Jurkat, Clone E6-1 (cell line): ENCODE measurements at places on chromosomes 1 and 21.

DNA sequence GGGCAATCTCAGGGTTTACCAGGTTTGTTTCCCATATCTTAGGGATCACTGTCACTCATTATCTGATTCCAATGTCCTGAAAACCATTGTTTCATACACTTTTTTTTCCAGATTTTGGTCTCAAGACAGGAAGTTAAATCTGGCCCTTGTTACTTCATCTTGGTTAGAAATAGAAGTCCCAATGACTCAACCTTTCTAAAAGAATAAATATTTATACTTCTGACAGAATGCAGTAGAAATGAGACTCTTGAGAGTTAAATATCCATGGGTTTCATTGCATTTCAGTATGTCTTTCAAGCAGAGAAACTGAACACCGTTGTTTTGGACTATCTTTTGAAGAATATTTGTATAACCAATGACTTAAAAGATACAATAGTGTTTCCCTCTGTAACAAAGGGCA, 19.8 kb upstream of the VCAM1 start:
- no peak for DNase-seq

DNA sequence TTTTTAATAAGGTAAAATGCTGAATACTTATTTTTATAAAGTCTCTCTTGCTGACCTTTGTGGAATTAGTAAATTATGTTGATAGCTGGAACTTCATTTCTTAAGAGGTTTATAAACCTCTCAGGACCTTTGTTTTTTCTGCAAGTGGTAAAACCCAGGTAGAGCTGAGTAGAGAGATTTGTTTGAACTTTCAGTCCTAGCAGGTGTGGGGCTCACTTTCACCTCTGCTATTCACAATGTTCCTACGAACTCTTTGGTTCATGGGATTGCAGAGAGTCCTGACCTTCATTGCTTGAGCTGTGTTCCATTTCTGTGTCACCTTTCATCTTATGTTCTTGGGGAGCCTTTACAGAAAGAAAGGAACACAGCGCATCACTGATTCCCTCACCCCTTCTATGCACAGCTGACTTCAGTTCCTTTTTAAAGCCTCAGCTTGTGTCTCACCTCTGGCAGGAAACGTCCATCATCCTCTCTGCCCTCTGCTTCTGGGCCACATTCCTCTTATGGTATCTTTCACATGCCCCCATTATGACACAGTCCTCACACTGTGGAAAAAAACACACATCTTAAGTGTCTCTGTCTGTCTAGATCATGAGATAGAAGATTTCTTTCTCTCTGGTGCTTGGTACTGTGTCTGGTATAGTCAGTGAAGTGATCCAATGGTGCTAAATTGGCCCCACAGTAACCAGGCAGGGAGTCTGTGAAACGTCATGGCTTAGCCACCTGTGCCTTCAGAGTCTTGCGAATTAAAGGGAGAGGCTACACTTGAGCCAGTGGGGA, 262.5 kb upstream of the B3GALT2 start:
- DNase-seq: no peak

DNA sequence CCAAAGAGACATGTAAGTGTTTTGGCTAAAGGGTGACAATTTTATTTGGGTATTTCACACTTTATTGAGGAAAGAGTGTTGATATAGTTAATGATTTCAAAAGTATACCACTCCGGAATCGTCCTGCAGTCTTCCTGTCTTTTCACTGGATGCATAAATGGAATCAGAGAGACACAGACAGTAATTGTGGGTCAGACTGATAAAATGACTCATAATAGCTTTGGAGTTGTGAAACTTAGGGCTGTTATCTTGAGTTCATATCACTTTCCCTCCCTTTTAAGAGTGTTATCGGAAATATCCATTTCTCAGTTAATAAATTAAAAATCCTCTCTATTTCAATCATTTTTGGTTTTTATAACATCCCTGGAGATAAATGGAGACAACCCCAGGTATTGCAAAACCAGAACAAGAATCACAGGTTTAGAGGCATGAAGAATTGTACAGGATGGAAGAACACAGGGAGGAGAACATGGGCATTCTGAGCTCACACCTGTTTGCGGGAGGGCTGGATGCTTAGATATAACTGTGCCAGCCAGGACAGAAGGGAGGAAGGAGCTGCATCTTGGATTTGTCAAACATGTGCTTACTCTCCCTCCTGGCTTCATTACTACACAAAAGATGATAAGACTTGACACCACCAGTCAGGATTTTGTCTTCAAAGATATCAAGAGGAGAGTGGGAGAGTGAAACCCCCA, 185.4 kb downstream of the LMO4 start:
- DNase-seq: no peak

DNA sequence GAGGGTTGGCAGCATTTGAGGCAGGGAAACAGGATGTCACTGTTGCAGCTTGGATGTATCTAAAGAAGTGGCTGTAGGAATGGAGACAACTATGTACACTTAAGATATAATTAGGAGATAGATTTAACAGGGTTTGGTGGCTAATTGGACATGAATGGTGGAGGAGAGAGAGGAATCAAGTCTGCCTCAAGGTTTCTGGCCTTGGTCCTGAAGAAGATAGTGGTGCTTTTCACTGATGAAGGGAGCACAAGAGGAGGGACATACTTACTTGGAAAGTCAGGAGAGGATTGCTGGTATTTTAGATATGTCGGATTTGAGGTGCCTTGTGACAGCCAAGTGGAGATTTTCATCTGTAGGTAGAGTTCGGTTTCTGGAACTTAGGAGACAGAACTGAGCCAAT, 123.9 kb downstream of the ST6GALNAC3 start:
- DNase-seq: no peak

DNA sequence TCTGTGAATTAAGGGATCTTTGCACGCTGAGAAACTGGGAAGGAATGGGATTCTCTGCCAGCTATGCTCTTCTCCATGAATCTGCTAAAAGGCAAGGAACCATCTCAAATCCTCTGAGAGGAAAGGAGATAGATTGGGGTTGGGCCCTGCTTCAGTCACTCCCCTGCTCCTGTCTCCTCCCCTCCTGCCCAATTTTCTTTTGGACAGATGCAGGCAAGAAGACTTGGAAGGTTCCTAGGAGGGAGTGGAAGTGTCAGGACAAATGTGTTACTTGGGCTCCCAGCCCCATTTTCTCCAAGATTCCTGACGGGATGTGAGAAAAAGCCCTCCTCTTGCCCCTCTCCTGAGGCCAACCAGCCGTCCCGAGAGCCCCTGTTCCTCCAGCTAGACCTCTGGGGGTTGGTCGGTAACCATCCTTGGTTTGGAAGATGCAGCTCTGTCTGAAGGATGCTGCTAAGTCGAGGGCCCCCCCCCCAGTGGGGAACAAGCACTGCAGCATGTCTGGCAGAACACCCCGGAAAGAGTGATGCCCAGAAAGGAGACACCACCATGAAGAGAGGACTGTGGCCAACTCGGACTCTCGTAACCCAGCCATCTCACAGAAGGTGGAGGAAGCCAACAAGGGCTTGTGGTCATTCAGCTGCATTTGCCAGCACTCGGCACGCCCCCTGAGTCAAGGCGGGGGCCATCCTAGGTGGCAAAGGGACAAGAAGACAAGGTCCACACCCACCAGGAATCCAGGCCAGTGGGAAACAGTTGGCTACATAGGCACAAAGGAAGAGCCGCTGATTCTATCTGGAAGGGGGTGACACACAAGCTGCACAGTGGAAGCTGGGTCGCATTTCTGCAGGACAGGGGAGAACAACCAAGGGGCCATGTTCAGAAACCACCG, 43.7 kb downstream of the CDK18 start:
- DNase-seq: no peak

GRCh38 chr1:202016022-202016810, 5.8 kb downstream of the ELF3 start:
- no peak for DNase-seq

DNA sequence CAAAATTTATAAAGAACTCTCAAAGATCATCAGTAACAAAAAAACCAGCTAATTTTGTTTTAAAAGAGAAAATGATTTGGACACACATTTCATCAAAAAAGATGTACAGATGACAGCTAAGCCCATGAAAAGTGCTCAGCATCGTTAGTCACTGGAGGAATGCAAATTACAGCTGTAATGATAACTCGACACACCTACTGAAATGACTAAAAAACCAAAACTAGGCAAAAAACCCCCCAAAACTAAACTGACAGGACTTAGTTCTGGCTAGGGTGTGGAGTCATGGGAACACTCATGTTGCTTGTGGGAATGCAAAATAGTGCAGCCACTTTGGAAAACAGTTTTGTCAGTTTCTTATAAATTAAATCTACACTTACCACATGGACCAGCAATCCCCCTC, 59.5 kb downstream of the CNIH3 start:
- no peak for DNase-seq

DNA sequence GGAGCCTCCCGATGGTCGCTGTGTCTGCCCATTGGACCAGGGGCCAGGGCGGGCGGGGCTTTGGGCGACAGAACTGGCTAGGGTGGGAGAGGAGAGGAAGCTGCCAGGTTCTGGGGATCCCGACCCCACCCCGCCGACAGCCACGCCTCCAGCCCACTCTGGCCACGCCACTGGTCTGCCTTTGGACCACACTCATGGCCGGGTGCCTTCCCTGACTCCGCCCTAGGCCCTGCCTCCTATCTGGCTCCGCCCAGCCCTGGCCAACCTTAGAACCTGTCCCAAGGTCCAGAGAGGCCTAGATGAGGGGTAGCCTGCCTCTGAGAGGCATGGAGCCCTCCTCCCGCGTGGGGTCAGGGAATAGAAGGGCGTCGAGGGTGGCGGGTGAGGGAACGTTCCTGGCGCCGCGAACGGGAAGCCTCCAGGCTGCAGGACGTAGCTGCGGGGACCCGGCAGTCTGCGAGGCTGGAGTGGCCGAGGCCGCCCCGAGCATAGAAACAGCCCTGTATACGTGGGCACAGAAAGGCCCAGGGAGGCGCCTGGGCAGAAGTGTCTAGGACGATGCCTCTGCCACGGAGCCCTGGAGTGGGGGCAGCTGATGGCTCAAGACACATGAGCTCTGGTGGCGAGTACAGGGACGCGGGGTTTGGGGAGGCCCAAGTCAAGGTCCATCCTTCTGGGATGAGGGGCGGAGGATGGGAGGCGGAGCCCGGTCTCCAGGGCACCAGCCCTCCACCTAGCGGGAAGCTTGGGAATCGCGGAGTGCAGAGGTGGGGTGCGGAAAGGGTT, 11.5 kb upstream of the COL16A1 start:
- no peak for DNase-seq

DNA sequence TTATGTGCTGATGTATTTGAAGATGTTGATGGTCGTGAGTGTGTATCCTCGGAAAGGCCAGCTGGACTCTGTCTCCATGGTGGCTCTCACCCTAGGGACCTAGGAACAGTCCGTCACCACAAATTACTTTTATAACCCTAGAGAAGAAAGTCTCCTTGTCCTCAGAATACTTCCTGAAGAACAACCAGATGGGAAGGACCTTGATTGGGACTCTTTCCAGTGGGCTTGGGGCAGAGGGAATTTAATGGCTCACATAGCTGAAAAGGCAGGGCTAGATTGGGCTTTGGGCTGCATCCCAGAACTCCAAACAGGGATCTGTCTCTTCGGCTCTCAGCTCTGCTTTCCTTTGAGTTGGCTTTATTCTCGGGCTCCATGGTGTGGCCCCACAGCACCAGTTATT, 90.8 kb downstream of the TBX19 start:
- DNase-seq: no peak

- DNase-seq: no peak
These were observed 3.7 kb downstream of the LENEP start for GRCh38 chr1:154996966-154997701.

- no peak for DNase-seq
These were observed 34.0 kb downstream of the PCSK9 start for GRCh38 chr1:55073187-55073916.

DNA sequence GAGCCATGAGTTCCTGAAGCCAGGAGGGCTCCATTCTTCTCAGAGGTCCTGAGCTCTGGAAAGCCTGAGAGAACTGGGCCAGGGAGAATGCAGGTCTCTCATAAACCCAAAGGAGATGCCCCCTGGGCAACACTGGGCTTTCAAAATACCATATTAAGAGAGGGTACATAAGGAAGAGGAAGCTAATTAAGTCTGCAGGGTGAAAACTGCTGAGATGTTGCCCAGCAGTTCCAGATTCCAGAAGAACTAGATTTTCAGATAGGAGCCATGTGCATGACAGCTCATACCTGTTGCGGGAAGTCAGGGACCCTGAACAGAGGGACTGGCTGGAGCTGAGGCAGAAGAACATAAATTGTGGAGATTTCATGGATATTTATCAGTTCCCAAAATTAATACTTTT, 40.9 kb downstream of the CYP4A11 start:
- DNase-seq: no peak

GRCh38 chr1:28779751-28780408, 32.1 kb upstream of the OPRD1 start:
- DNase-seq: no peak

- DNase-seq: no peak
These were observed 89.4 kb upstream of the SPATA6 start for GRCh38 chr1:48561444-48561843.

GRCh38 chr1:167923324-167924056, 9.6 kb upstream of the ADCY10 start:
- no peak for DNase-seq

GRCh38 chr1:2587071-2587859, 688 bp downstream of the PRXL2B start:
- DNase-seq: no peak
